ENCODE measurements at places on chromosomes 16 and 17. TPM values are rescaled to one million over a fixed set of nuclear protein-coding genes. Genes with fewer than 3 reads are reported as not detected.

DNA sequence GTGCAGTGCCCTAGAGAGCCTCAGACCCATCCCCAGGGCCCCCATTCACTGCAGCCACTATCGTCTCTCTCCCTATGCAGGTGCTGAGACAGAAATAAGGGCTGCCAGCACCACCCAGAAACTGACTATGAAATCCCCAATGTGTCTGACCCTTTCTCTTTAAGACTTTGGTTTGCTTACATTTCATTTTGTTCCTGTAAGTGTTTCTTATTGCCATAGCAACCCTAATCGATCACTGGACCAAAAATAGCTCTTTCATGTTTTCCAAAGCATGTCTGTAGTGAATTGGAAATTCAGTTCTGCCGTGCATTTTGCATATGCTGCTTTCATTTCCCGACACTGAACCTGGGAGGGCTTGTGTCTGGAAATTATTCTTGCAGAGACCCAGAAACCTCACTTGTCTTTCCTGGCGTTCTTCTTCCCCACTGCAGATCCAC, 148.7 kb upstream of the NOL11 start:
- no peak for DNase-seq

DNA sequence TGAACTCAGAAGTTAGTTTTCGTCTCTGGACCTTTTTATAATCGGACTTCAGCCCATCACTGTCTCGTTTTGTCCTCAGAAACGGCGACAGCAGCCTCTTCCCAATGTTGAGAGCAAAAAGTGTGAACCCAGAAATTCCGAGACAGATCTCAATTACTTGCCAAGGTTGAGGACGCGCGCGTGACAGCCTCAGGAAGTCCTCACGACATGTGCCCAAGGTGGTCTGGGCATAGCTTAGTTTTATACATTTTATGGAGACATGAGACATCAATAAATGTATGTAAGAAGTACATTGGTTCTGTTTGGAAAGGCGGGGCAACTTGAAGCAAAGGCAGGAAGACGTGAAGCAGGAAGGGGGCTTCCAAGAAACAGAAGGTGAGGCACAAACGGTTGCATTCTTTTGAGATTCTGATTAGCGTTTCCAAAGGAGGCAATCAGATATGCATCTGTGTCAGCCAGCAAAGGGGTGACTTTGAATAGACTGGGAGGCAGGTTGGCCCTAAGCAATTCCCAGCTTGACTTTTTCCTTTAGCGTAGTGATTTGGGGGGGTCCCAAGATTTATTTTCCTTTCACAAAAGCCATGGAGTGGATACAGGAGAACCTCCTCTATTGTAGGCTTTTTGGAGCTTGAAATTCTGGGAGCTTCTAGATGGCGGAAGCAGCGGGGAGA, 583 bp upstream of the ZNF747 start:
- DNase-seq = no peak

- DNase-seq = no peak
These were observed 343.0 kb upstream of the DYNLRB2 start for GRCh38 chr16:80197741-80198201.

DNA sequence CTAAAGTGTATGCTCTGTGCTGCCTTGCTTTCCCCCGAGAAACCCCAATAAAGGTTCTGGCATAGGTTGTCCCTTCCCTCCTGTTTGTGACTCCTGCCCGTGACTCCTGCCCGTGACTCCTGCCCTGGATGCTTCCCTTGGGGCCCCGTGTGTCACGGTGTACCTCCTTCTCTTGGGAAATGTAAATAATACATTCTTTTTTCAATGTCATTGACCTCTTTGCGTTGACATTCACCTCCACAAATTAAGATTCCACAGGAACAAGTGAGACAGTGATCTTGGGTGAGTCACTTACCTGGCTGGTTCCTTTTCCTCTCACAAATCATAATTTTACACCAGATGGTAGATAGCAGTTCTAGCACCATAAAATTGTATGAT, 632 bp downstream of the CCL15 start:
- DNase-seq = no peak

DNA sequence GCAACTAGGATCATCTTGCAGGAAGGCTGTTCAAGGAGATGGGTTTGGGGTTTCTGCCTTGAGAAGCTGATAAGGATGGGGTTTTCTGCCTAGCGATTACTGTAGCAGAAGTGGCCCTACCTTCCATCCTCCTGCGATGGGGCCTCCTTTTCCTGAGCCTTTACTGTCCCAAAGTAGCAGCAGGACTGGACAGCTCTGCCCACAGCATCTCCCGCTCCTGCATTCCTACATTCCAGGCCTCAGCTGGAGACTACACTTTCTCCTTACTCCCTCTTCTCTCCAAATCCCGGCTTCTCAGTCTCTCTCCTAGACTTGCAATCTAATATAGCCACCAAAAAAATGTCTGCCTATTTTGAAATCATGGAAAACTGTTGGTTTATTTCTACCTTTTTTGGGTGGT, 355.4 kb downstream of the CA10 start:
- DNase-seq = no peak

DNA sequence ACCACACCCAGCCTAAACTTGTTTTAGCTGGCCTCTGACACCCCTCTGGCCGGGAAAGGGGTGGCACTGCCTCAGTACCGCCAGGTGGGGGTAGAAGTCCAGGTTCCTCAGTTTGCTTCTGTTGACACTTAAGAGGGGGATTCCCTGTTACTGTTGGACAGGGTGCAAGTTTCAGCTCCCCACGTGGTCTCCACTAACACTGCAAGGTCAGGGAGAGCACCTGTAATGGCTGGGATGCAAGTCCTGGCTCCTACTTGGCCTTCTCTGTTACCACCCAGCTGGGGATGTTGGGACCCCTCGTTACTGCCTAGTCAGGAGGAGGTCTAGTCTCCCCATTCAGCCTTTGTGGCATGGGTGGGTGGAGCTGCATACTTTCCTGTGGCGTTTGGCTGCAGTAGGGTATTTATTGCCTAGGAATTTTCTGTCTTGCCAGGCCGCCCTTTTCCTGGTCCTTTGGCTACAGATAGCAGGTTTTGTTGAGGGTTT, 10.6 kb upstream of the MFAP4 start:
- peak; percentile 39 for DNase-seq

- no peak for DNase-seq
These were observed 26.0 kb downstream of the DYNLL2 start for GRCh38 chr17:58109197-58109596.

DNA sequence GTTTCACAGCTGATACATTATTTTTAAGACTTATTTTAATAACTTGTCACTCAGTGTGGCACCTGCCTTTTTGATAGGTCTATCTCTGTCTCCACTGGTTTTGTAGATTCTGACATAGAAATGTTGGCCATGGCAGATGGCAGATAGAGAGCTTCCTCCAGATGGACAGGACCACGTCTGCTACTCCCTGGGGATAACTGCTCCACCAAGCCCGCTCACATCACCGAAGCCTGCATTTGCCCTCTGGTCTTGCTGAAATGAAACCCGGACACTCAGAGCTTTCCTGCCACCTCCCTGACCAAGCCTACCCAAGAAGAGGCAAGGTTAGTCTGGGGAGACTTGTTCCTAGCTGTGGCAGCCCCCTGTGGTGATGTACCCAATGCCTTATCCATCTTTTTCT, 16.4 kb upstream of the HAP1 start:
- no peak for DNase-seq

GRCh38 chr17:65533852-65534457, 27.5 kb downstream of the AXIN2 start:
- peak; percentile 47 for DNase-seq

DNA sequence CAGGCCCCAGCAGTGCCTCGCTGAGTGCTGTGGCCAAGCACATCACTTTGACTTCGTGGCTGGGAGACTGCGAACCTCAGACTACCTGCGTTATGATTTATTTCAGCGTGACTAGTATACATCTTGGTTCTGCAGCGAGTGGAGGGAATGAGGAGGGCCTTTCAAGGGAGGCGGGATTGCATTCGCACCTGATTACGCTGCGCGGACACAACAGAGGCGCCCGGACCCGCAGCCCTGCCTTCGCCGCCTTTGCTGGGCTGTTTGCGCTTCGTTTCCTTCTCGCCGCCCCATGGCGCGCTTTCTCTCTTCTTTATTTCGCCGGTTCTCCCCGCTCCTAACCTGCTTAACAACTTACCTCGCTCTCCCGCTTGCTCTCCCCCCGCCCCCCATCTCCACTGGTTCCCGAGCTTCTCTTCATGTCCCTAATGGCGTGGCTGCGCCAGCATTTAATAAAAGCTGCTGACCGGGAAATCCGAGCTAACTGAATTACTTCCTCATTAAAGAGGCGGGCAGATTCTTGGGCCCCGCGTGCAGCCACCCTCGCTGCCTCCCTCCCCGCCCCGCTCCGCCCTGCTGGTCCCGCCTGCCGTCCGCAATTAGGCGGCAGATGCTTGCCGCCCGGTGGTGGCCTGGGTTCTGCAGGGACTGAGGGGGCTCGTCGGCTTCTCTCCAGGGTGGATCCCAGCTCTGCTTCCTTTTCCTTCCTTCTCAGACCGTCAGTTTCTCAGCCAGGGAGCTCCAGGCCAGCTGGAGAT, 257.6 kb upstream of the SDK2 start:
- DNase-seq = no peak

DNA sequence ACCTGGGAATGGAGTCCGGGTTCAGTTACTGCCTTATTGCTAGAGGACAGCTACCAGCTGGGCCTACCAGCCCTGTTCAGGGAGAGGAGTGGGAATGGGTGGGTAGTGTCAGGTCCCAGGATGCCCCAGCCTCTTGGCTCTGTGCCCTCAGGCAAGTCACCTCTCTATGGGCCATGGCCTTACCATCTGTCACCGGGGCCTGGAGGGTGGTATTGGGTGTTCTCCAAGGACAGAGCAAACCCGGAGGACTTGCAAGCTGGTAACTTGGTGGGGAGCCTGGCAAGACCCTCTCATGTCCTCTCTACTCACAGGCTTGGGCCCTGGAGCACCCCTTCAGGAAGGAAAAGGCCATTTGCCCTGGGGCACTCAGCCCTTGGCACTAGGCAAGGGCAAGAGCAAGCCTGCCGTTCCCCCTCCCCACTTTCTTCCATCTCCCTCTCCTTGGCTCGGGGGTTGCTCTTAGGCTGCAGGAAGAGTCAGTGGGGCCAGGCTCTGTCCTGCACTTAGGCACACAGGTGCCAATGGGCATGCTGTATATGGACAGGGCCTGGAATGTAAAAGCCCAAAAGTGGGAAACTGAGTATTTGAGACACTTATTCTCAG, 170.0 kb upstream of the ZNF267 start:
- no peak for DNase-seq

GRCh38 chr17:65749479-65749878, 188.0 kb upstream of the AXIN2 start:
- DNase-seq = no peak

GRCh38 chr16:75750528-75750927, 24.2 kb upstream of the CPHXL start:
- DNase-seq = no peak

DNA sequence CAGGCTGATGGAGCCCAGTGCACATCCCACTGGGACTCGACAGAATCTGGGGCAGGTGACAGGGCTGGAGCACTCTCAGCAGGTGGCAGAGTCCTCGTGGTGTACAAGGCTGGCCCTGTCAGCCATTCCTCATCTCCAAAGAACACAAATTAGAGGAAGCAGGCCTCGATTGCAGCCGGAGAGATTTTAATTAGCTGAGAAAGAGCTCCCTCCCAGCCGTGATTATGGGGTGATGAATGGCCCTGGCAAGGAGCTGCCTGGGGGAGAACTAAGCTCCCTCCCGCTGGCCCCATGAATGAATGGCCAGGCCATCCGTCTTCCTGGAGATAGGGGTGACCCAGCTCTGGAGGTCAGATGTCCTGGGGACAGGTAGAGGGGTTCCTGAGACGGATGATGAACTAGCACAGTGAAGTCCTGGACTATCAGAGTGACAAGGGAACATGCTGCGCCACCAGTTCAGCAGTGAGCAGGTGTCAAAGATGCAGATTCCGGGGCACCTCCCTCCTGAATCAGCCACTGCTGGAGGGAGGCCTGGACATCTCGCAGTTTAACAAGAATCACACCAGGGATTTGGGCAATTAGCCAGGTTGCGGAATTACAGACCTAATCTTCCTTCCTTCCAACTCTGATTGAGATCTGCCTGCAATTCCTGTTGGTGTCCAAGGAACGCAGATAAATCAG, 35.5 kb downstream of the PIMREG start:
- DNase-seq = no peak

- DNase-seq = no peak
These were observed 145.9 kb upstream of the CIBAR2 start for GRCh38 chr16:85258166-85258565.

DNA sequence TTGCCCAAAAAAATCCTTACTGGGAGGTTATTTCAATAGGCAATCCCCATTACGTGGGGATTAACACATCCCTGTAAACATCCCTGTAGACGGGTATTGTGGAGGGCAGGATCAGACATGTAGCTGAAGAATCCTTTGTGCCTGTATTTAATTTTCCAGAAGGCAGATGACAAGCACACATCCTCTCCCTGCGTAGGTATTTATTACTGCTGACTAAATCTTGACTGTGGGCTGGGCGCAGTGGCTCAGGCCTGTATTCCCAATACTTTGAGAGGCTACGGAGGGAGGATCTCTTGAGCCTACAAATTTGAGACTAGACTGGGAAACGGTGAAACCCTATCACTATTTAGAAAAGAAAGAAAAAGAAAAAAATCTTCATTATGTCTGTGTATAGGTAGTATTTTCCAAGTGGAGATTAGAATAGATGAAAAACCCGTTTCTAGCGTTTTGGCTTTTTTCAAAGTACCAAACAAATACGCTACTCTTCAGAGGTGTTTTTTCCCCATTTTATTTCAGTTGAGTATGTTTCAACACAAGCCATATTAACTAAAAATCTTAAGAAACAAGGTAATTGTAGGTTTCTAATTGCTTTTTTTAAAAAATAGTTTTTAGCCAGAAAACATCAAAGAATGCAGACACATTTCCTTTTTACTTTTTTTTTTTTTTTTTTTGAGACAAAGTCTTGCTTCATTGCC, 1.5 kb upstream of the MARF1 start:
- DNase-seq = no peak

DNA sequence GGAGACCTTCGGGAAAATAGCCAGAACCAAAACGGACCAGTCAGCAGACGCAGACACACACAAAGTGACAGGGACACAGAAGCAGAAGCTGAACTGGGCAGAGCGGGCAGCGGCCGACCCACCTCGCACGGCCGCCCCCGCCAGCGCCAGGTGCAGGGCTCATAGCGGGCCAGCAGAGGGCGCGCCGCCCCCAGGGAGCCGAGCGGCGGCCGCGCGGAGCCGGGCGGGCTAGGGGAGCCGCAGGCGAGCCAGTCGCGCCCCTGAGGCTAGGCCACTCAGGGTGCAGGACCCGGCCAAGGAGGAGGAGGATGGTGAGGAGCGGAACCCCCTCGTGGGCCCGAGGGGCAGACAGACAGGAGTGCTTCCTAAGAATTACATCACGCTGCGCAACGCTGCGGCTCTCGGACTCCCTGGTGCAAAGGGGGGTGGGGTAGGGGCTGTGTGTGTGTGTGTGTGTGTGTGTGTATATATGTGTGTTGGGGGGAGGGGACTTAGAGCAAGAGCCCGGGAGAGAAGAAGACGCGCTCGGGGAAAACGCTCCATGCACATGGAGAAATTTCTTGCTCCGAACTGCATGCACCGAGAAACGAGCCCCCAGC, 913 bp upstream of the NOG start:
- DNase-seq = no peak

GRCh38 chr17:57099165-57099564, 14.1 kb downstream of the AKAP1 start:
- no peak for DNase-seq

ABCA9 gene
- total RNA-seq = 6.0 TPM

C17orf50 gene
- total RNA-seq = not detected

CCR7 gene
- total RNA-seq = 0.32 TPM

SCN4A gene
- total RNA-seq = 0.22 TPM

ACAP1 gene
- 16.4 TPM for total RNA-seq

VMO1 gene
- total RNA-seq = 0.97 TPM

TPSG1 gene
- total RNA-seq = not detected

KRT14 gene
- total RNA-seq = not detected

CHRNE gene
- total RNA-seq = 5.5 TPM

Data from cardiac septum (tissue), 1 donor.